ENCODE measurements at places on chromosomes 1 and 21.

DNA sequence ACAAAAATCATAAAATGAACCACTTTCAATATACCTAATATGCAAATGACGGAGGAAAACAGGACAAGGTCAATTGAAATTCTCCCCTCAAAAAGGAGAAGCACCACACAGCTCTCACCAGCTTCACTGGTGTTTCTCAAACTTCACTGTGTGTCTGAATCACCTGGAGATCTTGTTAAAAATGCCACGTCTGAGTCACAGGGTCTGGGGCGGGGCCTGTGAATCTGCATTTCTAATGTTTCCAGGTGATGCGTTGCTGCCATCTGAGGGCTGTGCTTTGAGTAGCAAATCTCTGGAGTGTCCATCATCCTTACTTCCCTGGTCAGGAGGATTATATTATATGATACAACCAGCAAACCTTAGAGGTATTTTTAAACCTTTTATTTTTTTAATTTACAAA lies 9.0 kb downstream of the CLDN19 start:
- H3K27ac ChIP-seq = no peak overlapping the region
- H3K36me3 ChIP-seq = no peaks in the 10 kb centered on the region
- no peaks in the 10 kb centered on the region for H3K27me3 ChIP-seq
- no peaks in the 10 kb centered on the region for H3K4me1 ChIP-seq
- H3K4me3 ChIP-seq = no peak overlapping the region
- DNase-seq = peak; percentile 22

DNA sequence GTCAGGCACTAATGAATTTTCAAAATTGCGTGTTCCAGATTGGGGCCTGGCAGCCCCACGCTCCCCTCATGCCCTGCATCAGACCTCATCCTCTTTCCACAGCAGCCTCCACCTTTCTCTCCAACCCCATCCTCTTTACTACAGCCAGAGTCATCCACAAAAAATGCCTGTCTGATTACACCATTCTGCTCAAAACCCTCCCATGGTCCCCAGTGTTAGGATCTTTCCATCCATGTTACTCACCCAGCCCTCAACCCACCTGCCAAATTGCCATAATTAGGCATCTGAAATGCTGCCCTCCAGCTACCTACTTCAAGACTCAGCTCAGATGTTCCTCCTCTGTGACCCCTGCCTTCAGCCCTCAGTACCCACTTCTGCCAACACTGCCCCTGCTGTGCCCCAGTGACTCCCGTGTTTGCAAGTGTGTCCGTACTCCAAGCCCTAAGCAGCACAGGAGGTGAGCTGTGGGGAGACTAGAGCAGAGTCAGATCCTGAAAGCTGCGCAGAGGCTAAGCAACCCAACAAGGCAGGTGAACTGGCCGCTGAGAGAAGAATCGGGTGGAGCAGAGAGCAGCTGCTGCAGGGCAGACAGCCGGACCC lies 715 bp upstream of the ARTN start:
- peaks cover 17% of the 10 kb centered on the region for H3K4me1 ChIP-seq
- H3K27me3 ChIP-seq = peaks cover 21% of the 10 kb centered on the region
- no peaks in the 10 kb centered on the region for H3K36me3 ChIP-seq
- no peak overlapping the region for H3K4me3 ChIP-seq

DNA sequence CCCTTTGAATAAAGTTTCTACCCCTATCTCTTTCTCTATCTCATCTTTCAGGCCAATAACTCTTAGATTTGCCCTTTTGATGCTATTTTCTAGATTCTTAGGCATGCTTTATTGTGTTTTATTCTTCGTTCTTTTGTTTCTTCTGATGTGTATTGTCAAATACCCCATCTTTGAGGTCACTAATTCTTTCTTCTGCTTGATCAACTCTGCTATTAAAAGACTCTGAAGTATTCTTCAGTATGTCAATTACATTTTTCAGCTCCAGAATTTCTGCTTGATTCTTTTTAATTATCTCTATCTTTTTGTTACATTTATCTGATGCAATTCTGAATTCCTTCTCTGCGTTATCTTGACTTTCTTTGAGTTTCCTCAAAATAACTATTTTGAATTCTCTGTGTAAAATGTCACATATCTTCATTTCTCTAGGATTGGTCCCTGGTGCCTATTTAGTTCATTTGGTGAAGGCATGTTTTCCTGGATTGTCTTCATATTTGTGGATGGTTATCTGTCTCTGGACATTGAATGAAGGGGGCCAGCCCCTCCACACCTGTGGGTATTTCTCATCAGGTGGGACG lies 11.2 kb upstream of the CYP2J2 start:
- peaks cover 37% of the 10 kb centered on the region for H3K27me3 ChIP-seq
- H3K36me3 ChIP-seq = no peaks in the 10 kb centered on the region
- no peak overlapping the region for H3K27ac ChIP-seq
- no peak for DNase-seq
- no peaks in the 10 kb centered on the region for H3K4me1 ChIP-seq

DNA sequence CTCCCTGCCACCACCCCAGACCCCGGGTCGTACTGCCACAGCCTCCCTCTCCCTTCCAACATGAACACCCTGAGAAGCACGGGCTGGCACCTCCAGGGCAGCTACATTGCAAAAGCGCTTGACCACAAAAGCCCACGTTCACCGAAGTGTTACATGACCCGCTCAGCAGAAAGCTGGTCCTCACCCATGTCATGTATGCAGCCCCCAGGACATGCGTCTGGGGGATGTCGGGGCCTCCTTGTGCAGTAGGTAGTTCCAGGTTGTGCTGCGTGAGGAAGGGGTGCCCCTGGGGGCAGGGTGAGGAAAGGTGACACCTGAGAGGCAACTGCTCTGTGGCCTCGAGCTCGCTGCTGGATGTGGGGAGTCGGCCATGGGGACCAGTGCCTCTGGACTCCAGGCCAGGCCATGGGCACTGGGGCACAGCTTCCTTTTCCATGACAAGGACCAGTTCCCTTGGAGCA lies 102.0 kb upstream of the C1orf174 start:
- H3K27me3 ChIP-seq = no peaks in the 10 kb centered on the region
- DNase-seq = no peak
- H3K4me1 ChIP-seq = no peaks in the 10 kb centered on the region

DNA sequence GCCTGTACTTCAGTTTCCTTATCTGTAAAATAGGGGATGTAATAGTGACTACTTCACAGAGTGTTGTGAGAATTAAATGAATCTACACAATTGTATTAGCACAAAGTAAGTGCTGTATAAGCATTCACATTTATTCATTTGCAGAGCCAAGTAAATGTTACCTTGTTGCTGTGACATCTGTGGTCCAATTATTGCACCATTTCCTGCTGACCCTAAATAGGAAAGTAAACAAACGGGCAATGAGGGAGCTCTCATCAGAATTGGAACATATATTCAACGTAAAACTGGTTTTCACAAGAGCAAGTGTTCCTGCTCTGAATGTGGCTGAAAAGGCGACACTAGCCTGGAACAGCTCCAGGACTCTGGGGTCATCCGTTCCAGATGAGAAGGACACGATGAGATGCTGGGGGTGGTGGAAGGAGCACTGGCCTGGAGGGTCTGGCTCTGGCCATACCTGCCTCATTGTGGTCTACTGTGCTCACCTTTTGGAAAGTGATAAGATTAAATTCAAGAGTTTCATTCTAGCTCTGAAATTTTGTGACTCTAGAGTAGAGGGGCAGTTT lies 34.5 kb downstream of the PROX1 start:
- no peak for DNase-seq
- H3K36me3 ChIP-seq = no peaks in the 10 kb centered on the region
- peaks cover 10% of the 10 kb centered on the region for H3K4me1 ChIP-seq
- H3K27me3 ChIP-seq = peaks cover 3% of the 10 kb centered on the region

DNA sequence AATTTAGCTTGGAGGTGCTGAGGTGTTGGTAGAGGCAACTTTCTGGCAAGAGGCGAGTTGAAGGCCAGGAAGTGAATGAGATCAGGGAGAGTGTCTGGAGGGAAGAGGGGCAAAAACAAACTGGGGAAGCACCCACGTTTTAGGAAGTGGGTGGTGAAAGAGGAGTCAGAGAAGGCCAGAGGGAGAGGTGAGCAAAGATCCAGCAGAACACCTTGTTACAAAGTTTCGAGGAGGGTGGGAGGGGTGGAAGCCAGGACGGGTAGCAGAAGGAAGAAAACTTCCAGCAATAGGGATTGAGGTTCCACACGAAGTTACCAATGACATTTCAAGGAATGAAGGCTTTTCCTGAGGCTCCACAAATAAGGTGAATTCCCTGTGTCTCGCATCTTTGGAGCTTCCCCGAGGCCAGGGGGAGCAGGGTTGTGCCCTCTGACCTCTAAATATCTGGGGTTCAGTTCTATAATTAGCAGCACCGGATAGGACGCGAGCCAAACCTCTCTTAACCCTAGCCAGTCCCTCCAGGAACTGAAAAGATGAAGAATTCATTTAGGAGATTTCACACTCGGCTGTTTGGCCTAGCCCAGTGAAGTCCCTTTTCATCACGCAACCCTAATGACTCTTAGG lies 578 bp upstream of the SESN2 start:
- H3K27me3 ChIP-seq = peaks cover 2% of the 10 kb centered on the region
- DNase-seq = no peak
- peak overlapping the region; percentile 79 for H3K4me3 ChIP-seq
- peaks cover 47% of the 10 kb centered on the region for H3K4me1 ChIP-seq
- peak overlapping the region; percentile 85 for H3K27ac ChIP-seq

DNA sequence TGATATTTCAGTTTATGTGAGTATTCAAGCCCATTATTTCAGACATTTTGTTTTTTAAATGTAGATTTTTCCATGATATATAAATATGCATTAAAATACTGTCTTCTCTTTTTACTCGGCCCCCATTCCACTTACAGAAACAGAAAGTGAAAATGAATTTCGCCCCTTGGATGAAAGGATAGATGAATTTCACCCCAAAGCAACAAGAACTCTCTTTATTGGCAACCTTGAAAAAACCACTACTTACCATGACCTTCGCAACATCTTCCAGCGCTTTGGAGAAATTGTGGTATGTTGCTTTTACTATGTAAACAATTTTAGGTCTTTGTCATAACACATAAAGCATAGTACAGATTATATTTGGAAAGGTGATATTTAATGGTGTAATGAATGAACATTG lies 59.9 kb downstream of the ZBTB17 start:
- no peaks in the 10 kb centered on the region for H3K27me3 ChIP-seq
- DNase-seq = peak; percentile 21
- peak overlapping the region; percentile 28 for H3K27ac ChIP-seq
- peak overlapping the region; percentile 35 for H3K4me3 ChIP-seq
- H3K36me3 ChIP-seq = peaks cover 56% of the 10 kb centered on the region

DNA sequence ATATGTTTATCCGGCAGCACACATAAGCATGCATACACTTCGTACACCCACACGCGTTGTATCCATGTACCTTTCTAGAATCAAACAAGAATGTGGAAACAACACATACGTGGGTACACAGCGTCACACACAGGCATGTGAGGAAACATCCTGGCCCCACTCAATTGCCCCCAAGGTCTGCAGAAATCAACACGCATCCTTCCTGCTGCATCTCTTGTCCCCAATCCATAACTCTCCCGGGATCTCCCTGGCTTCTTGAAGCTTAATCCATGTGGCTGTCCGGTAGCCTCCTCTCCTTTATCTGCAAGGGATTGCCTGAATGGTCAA lies 5.5 kb upstream of the TBX15 start:
- H3K27ac ChIP-seq = no peak overlapping the region
- H3K4me1 ChIP-seq = no peaks in the 10 kb centered on the region
- H3K4me3 ChIP-seq = no peak overlapping the region
- peaks cover 83% of the 10 kb centered on the region for H3K27me3 ChIP-seq
- no peak for DNase-seq

GRCh38 chr1:232810856-232811255 lies 5.6 kb downstream of the MAP10 start:
- peaks cover 17% of the 10 kb centered on the region for H3K27me3 ChIP-seq
- no peak overlapping the region for H3K27ac ChIP-seq
- H3K4me3 ChIP-seq = no peak overlapping the region
- no peak for DNase-seq

- H3K27ac ChIP-seq = no peak overlapping the region
- H3K4me1 ChIP-seq = peaks cover 2% of the 10 kb centered on the region
- peaks cover 55% of the 10 kb centered on the region for H3K27me3 ChIP-seq
- no peaks in the 10 kb centered on the region for H3K36me3 ChIP-seq
- peak; percentile 41 for DNase-seq
- H3K4me3 ChIP-seq = no peak overlapping the region
These were observed 45.6 kb downstream of the RHBG start for GRCh38 chr1:156414461-156415064.

DNA sequence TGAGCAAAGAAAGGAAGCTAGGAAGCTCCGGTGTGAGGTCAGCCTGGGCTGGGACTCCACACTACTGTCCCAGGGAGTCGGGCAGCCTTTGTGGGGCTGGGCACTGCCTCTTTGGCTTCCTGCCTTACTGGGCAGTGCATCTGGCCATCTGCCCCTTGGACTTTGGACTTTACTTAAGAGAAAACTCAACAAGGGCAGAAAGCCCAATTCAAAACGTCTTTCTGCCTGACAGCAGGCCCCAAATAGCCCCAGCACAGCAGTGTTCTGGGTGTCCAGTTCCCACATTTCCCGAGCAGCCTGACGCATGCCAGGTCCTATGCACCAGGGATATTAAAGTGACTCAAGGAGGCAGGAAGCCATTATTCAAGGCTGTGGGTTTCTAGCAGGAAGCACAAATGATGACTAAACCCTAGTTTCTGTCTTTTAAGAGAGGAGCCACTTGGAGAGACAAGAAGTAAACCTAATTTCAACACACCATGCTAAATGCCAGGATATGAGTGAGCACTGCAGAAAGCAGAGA lies 37.9 kb upstream of the EDEM3 start:
- no peak for DNase-seq
- H3K4me1 ChIP-seq = peaks cover 15% of the 10 kb centered on the region
- peaks cover 28% of the 10 kb centered on the region for H3K36me3 ChIP-seq
- H3K27ac ChIP-seq = no peak overlapping the region

DNA sequence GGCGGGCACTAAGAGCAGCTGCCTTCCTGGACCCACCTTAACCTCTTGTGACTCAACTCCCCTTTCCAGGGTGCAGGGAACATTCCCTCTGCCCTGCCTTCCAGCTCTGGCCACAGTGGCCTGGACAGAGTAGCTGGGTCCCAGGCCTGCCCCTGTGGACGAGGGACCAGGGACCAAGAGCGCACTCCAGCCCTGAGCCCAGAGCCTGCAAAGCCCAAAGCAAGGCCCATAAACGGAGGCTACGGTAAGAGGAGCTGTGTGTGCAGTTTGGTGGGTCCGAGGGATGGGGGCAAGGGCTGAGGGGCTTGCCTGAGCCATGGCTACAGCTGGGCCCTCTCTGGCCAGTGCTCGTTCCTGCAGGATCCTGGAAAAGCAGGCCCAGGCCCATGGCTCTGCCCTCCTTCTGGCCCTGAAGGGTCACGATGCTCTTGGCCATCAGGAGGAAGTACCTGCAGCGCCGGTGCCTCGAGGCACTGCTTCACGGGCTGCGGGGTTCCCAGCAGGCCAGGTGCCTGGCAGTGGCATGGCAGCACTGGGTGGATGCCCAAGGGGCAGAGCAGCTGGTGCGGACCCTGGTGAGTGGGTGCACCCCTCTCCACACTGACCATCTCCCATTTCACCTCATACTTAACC lies 17.8 kb downstream of the MTHFR start:
- H3K4me1 ChIP-seq = peaks cover 2% of the 10 kb centered on the region
- peaks cover 5% of the 10 kb centered on the region for H3K36me3 ChIP-seq
- no peak for DNase-seq
